ENCODE measurements at places on chromosomes 1 and 21.

DNA sequence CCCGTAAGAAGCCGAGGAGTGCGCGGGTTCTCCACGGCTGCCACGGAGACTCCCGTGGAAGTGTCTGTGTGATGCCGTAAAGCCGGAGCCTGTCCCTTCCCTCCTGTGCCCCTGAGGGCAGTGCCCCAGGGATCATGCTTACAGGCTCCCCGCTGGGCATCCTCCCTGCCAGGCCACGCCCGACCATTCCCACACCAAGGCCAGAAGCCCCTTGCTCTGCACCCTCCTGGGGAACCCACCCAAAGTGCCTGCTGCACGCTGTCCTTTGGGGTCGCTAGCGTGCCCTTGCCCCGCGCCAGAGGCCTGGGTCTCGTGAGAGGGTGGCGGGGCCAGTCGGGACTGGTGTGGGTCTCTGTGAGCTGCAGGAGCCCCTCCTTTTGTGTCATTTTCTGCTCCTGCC is 228.5 kb upstream of the C1orf174 start:
- DNase-seq, result no peak

GRCh38 chr1:36771660-36772284 is 262.5 kb downstream of the GRIK3 start:
- no peak for DNase-seq

- no peak for DNase-seq
Observed at GRCh38 chr21:43979654-43980053, 32.5 kb upstream of the TRAPPC10 start.

DNA sequence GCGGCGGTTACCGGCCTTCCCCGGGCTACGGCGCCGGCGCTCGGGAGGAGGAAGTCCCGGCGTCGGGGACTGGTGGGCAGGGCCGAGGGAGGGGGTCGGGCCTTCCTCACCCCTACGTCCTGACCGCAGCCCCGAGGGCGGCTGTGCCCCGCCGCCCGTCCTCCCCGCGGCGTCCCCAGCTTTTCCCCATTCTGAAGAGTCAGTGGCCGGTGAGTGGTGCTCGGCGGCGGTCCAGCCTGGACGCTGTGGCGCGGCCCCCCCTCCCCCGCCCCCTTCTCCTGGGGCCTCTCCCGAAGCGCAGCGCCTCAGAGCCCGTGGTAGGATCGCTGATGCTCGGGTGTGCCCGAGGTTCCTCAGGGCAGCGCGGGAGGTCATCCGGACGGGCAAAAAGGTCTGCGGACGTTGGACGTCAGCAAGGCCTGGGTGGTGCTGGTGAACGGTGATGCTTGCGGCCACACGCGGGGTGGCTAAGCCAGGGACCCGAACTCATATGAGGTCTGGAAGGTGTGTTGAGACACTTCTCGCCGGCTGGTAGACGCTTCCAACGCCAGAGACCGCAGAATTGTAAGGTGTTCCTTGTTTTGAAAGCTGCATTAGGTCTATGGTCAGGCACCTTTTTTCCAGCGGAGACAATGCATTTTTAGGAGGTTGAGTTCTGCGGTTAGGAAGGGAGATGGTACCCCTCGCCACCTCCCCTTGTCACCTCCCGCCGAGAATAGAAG is 725 bp downstream of the SLC25A33 start:
- peak; percentile 31 for DNase-seq

DNA sequence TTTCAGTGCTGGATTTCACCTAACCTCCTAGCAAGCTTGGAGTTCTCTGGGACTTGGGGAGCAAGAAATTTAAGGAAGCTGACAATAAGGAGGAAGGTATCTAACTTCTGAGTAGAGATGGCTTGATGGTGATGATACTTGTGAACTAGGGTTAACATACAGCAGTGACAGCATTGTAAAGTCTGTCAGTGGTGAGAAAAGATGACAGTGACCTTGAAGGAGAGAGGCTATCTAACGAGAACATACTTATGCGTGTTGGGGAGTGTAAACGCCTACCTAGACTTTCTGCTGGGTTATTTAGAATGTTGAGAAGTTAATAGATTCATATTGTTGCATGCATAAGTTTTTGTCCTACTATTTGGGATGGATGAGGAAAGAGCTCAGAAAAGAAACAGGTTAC is 16.3 kb downstream of the POU2F1 start:
- no peak for DNase-seq

DNA sequence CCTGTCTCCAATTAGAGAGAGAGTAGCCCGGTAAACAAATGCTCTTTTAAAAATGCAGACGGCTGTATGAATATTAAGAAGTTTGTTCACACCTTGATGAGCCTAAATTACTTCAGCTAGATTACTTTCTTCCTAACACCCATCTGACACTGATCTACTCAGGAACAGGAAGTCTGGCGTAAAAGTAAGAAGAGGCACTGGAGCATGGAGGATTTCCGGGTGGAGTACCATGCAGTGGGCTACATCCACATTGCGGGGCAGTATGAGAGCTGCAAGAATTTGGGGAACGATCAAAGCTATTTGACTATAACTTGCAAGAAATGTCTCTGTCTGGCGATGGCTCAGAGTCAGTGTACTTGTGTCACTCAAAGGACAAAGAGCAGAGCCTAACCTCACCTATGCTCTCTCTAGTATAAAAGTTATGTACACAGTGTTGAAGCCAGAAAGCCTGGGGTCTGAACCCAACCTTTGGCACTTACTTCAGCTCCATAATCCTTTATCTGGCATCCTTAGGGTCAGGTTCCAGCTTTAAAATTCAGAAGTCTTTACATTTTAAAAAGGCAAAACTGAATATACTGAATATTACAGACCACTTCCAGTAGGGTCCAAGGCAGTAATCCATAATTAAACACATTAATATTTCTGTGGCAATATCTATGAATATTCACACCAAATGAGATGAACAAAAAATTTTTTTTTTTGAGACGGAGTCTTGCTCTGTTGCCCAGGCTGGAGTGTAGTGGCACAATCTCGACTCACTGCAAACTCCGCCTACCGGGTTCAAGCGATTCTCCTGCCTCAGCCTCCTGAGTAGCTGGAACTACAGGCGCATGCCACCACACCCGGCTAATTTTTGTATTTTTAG is 7.9 kb upstream of the GNPAT start:
- no peak for DNase-seq

- peak; percentile 37 for DNase-seq
Observed at GRCh38 chr1:248703674-248704073, 1.1 kb upstream of the OR14I1 start.

DNA sequence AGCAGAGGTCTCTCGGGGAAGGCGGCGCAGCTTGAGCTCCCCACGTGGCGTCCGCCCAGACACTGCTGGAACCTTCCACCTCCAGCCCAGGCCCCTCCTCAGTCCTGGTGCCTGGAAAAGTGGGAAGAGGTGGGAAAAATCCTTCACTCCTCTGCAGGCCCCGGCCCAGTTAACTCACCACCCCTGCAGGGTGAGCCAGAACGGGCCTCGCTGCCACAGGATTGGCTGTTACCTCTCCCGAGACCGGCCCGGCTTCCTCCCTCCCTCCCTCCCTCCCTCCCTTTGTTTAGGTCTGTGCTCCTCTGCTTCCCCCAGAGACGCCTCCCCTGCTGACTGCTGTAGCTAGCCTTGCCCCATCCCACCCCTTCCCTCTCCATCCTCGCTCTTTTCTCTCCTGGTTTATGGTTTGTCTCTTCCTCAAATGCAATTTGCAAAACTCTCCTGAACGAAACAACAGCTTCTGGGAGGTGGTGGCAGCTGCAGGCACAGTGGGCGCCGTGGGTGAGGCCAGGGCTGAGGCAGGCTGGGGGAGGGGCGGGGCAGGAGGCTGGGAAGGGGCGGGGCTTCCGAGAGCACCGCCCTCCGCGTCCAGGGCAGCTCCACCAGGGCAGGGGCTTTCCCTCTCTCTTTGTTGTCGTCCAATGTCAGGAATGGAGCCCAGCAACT is 6.5 kb downstream of the CAPN9 start:
- DNase-seq, result no peak

GRCh38 chr1:112956544-112957132 is 642 bp upstream of the SLC16A1 start:
- DNase-seq, result no peak

GRCh38 chr1:241470361-241470760 is 49.2 kb downstream of the FH start:
- DNase-seq, result no peak

GRCh38 chr21:29219165-29219770 is 79.5 kb upstream of the BACH1 start:
- no peak for DNase-seq

DNA sequence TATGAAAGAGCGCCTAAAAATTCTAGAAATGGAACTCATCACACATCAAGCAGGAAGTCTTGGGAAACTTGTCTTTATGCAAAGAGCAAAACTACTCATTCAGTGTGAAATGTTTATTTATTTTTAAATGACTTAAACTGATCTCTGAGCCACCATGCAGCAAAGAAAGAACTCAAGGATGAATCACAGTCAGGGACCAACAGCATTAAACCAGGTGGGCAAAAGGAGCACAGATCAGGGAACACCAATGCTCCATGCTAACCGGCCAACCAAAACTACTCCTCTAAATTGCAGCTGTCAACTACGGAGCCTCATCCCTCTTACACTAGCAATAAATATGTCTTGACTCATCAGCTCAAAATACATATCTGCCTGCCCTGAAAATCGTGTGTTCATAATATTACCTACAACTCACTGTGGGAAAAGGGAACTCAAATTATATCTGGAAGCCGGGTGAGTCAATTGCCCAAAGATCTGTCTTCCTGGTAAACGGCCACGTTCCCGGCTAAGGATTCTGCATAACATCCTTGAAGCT is 129.2 kb downstream of the PTPN14 start:
- no peak for DNase-seq

GRCh38 chr1:2231532-2232254 is 3.6 kb downstream of the SKI start:
- peak; percentile 82 for DNase-seq

DNA sequence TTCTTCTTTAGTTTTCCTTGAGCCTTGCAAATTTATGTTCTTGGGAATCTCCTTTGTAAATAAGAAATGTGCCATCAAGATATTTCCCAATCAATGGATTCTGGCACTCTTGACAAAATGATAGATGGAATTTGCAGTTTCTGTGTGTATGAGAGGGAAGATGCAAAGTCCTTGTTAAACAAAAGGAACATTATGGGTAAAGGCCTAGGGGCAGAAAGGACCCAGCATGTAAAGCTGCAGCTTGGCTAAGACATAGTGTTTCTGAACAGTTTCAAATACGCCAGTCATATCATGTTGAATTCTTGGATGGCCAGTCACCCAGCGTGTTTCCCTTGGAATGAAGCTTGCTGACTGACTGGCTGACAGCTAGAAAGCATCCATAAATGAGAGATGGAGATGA is 210.8 kb downstream of the NFIA start:
- peak; percentile 68 for DNase-seq

DNA sequence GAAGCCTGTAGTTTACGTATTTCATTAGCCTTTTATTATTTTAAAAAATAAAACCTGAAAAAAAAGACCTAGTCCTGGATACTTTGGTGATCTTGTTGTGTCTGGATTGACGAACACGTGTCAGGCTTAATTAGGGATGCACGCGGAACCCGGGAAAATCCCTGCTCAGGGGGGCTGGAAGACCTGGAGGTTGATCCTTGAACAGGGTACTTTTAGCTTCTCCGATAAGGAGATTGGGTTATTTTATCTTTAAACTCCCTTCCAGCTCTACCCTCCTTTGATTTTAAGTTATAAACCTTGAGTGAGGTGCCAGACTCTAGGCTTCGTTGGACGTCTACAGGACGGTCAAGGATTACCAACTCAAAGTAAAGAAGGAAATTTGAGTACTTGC is 552 bp upstream of the ZNF691 start:
- no peak for DNase-seq

DNA sequence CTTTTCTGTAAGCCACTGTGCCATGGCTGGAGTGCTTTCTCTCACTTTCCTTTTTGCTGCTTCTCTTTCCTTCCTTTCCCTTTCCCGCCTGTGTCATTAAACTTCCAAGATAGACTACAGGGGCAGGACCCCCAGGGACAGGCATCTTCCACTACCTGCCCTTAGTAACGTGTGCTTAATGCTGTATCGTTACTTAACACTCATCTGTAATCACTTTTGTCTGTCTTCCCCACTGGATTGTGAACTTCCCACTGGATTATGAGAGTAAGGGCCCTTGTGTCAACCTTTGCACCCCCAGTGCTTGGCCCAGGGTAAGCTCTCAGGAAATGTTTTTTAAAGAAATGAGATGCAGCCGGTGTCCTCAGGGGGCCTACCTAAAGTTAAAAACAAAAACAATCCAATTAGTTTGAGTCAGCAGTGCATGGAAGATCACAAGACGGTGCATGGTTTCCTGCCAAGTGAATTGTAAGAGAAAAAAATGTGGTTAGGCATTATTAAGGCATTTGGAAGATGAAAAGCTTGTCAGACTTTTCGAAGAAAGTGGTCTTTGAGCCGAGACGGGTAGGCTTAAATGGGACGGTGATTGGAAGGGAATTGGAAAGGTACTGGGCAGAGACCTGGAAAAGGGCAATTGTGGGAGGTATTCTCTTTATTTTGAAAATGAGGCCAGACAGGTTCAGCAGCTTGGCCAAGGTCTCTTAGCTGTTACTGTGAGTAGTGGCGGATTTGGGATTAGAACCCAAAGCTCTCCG is 958 bp downstream of the LYPLAL1 start:
- peak; percentile 66 for DNase-seq

DNA sequence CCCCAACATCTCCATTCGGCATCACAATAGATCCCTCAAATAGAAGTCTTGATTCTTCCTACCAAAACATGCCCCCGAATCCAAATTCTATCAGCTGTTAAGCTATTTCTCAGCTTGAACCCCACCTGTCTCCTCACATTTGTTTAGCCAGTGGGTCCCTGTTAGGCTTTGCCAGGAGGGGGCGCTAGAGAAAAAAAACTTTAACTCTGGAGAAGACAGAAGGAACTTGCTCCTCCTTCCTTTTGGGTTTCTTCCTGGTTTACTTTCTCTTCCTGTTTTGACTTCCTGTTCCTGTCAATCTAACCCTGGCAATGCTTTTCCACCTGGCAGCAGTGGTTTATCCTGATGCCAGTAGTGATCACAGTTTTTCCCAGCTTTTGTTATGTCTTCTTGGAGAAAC is 95.6 kb upstream of the KCNK1 start:
- DNase-seq, result peak; percentile 22

DNA sequence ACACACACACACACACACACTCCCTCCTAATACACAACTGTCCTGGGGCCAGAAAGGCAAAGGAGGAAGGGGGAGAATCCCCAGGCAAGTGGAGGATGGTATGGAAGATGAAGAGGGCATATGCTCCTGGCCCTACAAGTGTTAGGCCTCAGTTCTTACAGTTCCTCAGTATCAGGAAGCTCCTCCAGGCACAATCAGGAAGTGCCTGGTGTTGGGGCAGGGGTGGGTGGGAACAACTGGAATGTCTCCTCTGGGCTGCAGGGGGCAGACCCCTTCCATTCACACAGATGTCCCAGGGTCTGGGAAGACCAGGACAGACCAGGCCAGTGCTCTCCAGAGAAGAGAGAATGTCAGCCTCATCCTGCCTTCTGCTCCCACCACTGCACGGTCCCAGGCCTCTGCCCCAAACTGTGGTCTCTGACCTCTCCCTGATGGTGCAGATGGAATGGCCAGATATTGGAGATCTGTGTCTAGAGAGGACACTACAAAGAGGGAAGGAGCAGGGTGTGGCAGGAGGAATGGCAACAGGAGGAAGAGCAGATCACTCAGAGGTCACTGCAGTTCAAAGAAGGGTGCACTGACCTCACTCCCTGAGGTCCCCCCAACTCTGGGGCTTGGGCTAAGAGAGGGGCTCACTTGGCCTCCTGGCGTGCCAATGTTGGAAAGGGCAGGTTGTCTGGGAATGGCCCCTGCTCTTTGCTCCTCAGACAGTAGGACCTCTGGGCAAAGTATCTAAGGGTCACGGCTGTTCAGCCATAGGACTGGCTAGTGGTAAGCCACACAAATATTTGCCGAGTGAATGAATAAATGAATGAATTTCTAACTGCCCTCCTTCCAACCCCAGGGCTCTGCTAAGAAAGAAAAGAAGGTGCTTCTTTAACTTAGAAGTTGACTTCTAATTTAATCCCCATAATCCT is 2.5 kb upstream of the DENND2D start:
- no peak for DNase-seq

GRCh38 chr21:31517664-31518414 is 141.7 kb upstream of the SOD1 start:
- no peak for DNase-seq
